Esophagus (tissue), 2 donors: ENCODE measurements at places on chromosomes 2 and 18. TPM values are rescaled to one million over a fixed set of nuclear protein-coding genes. Genes with fewer than 3 reads are reported as not detected.

RHOB gene
- polyA plus RNA-seq = 99.3 TPM

PPP4R3B gene
- 20.9 TPM for polyA plus RNA-seq

KCMF1 gene
- 33.7 TPM for polyA plus RNA-seq

ATP6V1C2 gene
- 55.0 TPM for polyA plus RNA-seq

LGALSL gene
- 16.8 TPM for polyA plus RNA-seq

AOX1 gene
- polyA plus RNA-seq = 1.9 TPM

MYO5B gene
- 35.3 TPM for polyA plus RNA-seq

DUSP19 gene
- 0.55 TPM for polyA plus RNA-seq

PRKCE gene
- 2.9 TPM for polyA plus RNA-seq

CSRNP3 gene
- 0.38 TPM for polyA plus RNA-seq

ALK gene
- polyA plus RNA-seq = 0.04 TPM

DSG1 gene
- polyA plus RNA-seq = 8.9 TPM

ORC4 gene
- 12.0 TPM for polyA plus RNA-seq

SPATA3 gene
- not detected for polyA plus RNA-seq

EPHA4 gene
- 4.5 TPM for polyA plus RNA-seq

HOXD8 gene
- 1.0 TPM for polyA plus RNA-seq

ZFP36L2 gene
- 64.2 TPM for polyA plus RNA-seq

LYPD6 gene
- 0.51 TPM for polyA plus RNA-seq

SP100 gene
- 18.3 TPM for polyA plus RNA-seq

LRRTM4 gene
- not detected for polyA plus RNA-seq

BCL2 gene
- polyA plus RNA-seq = 1.9 TPM

GRHL1 gene
- polyA plus RNA-seq = 61.8 TPM

PLEKHA3 gene
- polyA plus RNA-seq = 1.4 TPM
